Daoy (cell line): ENCODE measurements at places on chromosomes 3 and 15. TPM values are rescaled to one million over a fixed set of nuclear protein-coding genes. Genes with fewer than 3 reads are reported as not detected.

Gene XPC
- 8.2 and 8.8 TPM in 2 replicates for total RNA-seq

Gene CORO2B
- 2.5 and 2.6 TPM in 2 replicates for total RNA-seq

Gene PLS1
- total RNA-seq, result 30.5 and 31.6 TPM in 2 replicates

Gene MCTP2
- total RNA-seq, result 3.7 TPM in 2 replicates

Gene TRIM42
- not detected in 2 replicates for total RNA-seq

DNA sequence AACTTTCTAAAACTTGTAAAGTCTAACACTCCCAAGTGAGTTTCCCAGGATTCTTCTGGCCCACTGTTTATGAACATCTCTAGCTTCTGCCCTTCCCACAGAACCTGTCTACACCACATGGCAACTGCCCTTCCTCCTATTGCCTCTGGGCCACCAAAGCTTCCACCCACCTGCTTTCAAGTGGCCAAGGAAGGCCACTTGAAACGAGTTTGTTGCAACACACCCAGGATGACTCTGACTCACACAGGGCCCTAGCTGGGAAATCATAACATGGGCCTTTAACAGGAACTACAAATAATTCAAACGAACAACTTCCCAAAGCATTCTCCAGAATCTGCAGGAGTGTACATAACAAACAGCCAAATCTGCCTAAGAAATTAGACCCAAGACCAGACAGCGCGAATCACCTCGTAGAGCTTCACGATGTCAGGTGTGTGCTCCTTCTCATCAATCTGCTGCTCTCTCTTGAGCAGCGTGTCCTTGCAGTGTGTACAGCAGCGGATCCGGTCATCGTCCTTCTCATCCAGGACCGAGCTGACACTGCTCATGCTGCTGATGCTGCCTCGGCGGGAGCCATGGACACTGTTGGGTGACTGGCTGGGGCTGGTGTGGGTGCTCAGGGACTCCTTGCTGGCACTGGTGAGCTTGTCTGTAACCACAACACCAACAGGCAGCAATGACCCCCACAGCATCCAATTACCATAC is 16.8 kb downstream of the RBSN start:
- no peak for DNase-seq

DNA sequence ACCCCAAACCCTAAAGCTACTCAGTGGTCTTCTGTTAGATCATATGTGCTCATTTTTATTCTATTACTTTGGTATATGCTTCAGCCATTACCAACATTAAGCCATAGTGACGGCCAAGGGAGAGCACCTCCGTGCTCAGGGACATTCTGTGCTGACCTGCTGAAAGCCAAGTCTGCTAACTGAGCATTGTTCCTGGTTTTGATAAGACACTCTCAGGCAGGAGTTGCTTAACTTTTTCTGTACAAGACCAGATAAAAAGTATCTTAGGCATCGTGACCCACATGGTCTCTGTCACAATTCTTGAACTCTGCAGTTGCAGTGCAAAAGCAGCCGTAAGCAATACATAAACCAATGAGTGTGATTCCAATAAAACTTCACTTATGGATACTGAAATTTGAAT is 100.6 kb downstream of the KLHL25 start:
- DNase-seq, result no peak

- DNase-seq, result peak; percentile 73
These were observed 26.9 kb upstream of the LINGO1 start for GRCh38 chr15:77659350-77660321.

- DNase-seq, result peak; percentile 80
These were observed 24.0 kb upstream of the TLE3 start for GRCh38 chr15:70121624-70122302.

DNA sequence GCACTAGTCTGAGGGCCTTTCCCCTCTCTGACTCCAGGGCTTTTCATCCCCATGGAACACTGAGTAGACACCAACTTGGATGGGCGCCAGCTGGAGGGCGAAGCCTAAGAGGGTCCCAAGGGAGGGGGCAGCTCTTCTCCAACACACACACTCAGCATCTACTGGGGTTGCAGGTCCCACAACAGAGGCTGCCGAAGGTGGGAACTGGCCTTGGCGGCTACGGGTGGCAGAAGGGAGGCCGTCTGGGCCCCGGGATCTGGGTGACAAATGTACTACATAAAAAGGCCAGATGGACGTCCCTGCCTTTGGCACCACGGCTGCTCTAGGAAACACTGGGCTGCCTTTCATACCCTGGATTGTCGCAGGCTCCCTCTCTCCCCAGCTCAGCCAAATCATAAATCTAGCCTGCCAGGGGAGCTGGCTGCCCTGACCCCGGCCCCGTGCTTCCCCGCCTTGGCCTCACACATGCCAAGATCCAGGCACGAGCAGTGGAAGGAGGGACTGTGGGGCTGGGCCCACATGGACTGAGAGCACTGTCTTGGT is 31.5 kb downstream of the SEMA5B start:
- DNase-seq, result no peak

- DNase-seq, result no peak
These were observed 12.3 kb downstream of the ZBTB20 start for GRCh38 chr3:115134648-115135347.

DNA sequence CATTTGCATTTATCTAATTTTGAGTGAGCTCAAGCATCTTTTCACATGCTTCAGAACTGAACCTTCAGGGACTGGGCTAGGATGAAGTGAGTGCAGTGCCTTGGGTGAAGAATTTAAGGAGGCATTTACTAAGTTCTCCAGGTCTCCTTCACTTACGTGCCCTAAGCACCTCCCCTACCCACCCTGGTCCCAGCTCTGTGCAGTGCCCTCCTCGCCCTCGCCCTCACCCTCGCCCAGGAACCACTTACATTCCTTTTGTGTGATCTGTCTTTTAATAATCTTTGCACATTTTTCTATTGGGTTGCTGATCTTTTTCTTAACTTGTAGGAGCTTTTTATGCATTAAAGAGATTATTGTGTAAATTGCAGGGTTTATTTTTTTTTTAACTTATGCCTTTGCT is 322.6 kb downstream of the THSD4 start:
- peak; percentile 13 for DNase-seq

GRCh38 chr3:33145901-33146580 is 32.2 kb downstream of the CRTAP start:
- DNase-seq, result no peak

DNA sequence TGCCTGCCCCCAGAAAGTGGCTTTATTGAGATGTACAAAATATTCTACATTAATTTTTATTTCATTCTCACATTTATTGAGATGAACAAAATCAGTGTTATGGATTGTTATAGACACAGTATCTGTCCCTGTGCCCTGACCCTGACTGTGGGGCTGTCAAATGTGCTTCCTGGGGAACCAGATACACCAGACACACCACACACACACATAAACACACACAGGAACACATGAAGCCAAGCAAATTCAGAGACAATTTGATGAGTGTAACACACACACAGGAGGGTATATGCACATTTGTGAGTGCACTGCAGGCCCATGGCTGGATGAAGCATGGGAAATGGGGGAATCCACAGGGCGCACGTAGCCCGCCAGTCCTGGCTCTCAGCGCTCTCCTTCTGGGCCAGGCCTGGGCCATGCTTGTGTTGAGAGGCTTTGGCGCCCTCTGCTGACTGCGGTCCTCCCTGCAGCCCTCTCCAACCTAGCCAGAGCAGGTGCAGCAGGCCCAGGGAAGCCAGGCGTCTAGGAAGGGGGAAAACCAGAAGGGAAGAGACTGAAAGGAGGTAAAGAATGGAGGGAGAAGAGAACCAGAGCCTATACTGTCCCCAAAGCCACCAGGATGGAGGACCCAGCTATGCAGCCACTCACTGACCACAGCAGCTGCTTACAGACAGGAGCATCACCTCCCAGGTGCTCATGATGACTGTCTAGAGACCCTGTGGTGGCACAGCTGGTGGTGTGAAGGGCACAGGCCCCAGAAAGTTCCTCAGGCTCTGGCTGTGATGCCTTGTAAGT is 18.0 kb upstream of the LOXL1 start:
- peak; percentile 81 for DNase-seq

DNA sequence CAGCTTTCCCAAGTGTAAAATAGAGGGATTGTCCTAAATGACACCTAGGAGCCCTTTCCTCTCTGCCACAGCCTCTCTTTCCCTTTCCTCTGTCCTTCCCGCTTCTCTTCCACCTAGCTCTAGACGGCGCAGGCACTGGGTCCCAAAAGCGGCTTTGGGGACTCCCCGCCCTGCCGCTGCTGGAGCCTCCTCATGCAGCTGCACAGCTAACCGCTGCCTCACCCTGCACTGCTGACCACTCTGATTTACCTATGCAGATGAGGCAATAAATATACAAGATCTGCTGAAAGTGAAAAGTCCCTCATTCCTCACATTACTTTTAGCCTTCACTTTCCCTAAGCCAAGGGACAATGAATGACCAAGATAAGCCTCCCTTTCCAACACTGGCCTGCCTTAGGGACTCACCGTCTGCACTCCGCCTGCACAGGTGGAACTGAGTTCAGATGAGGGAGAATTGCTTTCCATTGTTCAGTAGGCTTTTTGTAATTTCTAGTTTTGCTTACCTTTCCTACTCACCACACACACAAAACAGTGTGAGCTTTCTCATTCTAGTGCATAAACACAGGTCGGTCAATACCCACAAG is 197.5 kb upstream of the BCL6 start:
- no peak for DNase-seq

GRCh38 chr3:166900866-166901577 is 479.1 kb downstream of the ZBBX start:
- no peak for DNase-seq
